ENCODE measurements at places on chromosomes 5 and 9. TPM values are rescaled to one million over a fixed set of nuclear protein-coding genes. Genes with fewer than 3 reads are reported as not detected.

The PTPN3 gene
- total RNA-seq = 46.7 TPM

The SLC36A2 gene
- total RNA-seq = 0.60 TPM

- DNase-seq = no peak
Observed at GRCh38 chr5:135251093-135251492, 147.9 kb downstream of the MACROH2A1 start.

- no peak for DNase-seq
Observed at GRCh38 chr5:135129307-135129706, 95.3 kb upstream of the PITX1 start.

GRCh38 chr5:50655067-50655809, 11.2 kb upstream of the PARP8 start:
- no peak for DNase-seq

DNA sequence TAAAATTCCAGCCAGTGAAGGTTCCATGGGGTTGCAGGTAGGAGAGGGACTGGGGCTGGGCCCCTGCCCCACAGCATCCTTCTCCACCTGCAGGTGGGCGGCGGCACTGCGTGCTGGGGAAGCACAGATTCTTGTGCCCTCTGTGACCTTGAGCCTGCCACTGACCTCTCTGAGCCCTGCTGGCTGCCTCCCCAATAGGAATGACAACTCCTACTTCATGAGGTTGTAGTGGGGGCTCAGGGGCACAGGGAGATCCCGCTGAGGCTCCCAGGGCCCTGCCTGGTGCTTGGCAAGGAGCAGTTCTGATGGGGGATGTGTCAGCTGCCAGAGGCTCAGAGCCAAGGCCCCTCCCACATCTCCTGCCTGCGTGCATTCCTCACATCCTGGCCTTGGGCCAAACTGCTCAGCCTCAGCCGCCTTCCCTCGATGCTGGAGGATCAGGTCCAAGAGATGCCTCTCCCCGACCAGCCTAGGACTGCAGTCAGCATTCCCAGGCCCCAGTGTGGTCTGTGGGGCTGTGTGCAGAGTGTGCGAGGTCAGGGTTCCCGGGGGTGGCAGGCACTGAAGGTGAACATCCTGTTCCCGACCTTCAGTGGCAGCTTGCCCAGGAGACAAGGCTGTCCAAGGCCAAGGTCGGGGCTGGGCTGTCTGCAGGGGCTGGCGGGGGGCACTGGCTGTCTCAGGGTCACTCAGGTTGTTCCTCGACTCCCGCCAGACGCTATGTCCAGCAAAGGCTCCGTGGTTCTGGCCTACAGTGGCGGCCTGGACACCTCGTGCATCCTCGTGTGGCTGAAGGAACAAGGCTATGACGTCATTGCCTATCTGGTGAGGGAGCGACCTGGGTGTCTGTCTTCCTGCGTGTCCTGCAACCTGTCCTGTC, 7.0 kb downstream of the ASS1 start:
- peak; percentile 87 for DNase-seq

DNA sequence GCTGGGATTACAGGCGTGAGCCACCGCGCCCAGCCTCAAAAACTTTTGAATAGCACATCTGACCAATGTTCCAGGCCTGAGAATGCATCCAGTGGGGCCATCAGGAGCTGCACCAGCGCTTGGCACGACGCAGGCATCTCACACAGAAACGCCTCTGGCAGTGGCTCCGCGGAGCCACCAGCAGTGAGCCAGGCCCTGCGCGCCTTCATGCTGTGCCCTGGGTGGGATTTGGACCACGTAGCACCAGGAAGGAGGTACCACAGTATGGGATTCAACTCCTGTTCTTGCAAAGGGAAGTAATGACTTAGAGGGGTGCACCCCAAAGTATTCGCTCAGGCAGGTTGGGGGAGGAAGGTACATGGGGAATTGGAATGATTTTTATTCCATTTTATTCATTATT, 3.0 kb downstream of the CCDC187 start:
- peak; percentile 1 for DNase-seq

GRCh38 chr5:124179819-124180218, 566.6 kb downstream of the ZNF608 start:
- DNase-seq = no peak

DNA sequence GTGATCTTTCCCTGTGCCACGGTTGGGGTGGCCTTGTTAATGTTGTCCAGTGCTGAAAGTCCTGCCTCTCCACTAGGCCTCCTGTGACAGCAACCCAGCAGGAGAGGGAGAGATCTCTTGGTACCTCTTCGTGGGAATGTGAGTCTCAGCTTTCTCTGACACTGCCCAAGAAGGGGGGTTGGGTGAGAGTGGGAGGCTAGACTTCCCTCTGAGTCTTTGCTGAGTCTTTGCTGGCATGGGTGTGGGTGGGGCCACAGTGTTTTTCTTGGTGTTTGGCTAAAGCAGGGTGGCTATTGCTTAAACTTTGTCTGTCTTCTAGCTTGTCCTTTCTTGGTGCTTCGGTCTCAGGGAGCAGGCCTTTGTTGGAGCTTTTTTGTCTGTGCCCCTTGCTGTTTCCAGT, 145.6 kb downstream of the GNA14 start:
- DNase-seq = no peak

- no peak for DNase-seq
Observed at GRCh38 chr5:42991404-42992087, 48.6 kb downstream of the ANXA2R start.

DNA sequence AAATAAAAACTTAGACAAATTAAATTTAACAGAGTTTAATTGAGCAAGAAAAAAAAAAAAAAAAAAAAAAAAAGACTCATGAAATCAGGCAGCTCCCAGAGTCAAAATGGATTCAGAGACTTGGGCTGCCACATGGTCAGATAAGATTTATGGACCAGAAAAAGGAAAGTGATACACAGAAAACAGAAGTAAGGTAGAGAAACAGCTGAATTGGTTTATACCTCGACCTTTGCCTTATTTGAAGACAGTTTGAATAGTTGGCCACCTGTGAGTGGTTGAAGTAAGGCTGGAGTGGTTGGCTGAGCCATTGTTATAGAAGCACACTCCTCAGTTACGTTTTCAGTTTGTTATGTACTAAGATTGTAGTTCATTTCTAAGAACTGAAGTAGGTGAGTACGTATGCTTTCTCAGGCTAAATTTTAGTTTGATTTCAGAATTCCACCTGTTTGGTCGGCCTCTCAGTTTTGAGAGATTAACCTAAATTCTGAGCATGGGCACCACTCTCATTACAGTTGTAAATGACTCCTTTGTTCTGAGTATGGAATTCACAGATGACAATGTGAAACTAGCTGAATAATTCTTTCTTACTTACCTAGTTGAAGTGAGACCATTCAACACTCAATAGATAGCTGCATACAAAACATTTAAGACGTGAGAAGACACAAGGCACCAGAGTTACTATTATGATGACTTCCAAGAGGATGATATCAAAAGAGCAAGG, 149.0 kb downstream of the AOPEP start:
- DNase-seq = no peak

GRCh38 chr9:89945133-89945532, 340.3 kb downstream of the GADD45G start:
- no peak for DNase-seq

- no peak for DNase-seq
Observed at GRCh38 chr9:224582-225520, 10.2 kb downstream of the DOCK8 start.

- DNase-seq = no peak
Observed at GRCh38 chr5:179730852-179731251, 1.8 kb upstream of the MAML1 start.

GRCh38 chr9:110996436-110997220, 41.6 kb downstream of the LPAR1 start:
- no peak for DNase-seq

Data from Right ventricle myocardium inferior (tissue), 1 donor.